ENCODE measurements at places on chromosomes 2 and 18. TPM values are rescaled to one million over a fixed set of nuclear protein-coding genes. Genes with fewer than 3 reads are reported as not detected.

DNA sequence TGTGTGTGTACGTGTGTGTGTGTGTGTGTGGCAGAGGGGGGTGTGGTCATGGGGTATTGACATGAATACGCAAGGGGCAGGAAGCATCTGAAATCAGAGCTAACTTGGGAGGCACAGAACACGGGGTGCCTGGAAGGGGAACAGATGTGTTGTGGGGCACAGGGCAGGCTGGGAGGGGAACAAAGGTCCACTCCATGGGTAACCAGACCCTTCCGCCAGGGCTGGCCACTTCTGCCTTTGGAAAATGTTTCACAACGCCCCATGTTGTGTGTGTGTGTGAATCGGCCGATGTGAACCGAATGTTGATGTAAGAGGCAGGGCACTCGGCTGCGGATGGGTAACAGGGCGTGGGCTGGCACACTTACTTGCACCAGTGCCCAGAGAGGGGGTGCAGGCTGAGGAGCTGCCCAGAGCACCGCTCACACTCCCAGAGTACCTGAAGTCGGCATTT lies at the start of gene SLC11A1:
Gene SLC11A1 (plus strand): TSS at position 358 of the 451 bp plus-strand sequence. CDS start 96 bp downstream, outside the sequence.
- no peak for DNase-seq

The CPO gene
- not detected for total RNA-seq

- no peak for DNase-seq
These were observed 40.4 kb downstream of the PLEKHM3 start for GRCh38 chr2:207984765-207985480.

GRCh38 chr2:170715062-170715931 lies at the start of gene SP5:
SP5 (plus strand) TSS chr2:170715337; CDS start chr2:170715513, 176 bp downstream.
- peak; percentile 28 for DNase-seq

- DNase-seq, result no peak
These were observed 837.4 kb downstream of the LRRTM4 start for GRCh38 chr2:76684756-76685155.

- no peak for DNase-seq
These were observed 36.7 kb downstream of the THNSL2 start for GRCh38 chr2:88206665-88207347.

The ECEL1 gene
- not detected for total RNA-seq

GRCh38 chr2:64975232-64975821 lies 13.9 kb upstream of the SLC1A4 start:
- DNase-seq, result no peak

DNA sequence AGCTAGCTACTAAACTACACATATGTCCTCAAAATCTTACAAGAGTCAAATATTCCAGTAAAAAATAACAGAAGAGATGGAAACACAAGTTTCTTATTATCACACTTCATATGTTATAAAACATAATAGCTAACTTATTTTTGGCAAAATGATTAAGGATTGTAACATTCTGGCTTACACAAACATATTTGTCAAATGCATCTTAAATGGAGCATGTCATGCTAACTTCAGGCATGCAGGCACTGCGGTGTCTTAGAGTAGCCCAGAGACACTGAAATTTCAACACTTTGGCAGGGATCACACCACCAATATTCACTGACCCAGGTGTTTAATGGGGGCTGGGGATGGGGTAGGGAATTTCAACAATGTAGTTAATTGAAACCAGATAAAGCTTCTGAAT lies 51.6 kb downstream of the LDAH start:
- DNase-seq, result no peak

DNA sequence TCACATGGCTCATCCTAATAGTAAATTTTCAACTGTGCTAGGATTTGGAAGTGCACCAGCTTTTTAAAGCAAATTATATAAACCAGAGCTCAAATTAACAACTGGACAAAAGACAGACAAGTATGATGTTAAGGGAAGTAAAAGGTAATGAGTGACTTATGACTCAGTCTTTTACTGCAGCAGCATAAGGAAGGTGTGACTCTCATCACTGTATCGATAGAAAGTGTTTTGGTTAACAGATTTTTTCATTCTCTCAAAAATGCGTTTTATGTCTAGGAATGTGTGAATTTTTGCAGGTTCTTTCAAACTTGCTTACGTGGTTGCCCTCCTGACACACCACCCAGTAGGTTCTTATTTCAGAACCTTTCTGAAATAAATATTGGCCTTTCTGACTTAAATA lies 244.2 kb upstream of the BOD1L2 start:
- DNase-seq, result no peak

GRCh38 chr2:138515092-138515491 lies 13.5 kb downstream of the SPOPL start:
- no peak for DNase-seq

The ANKRD30BL gene
- total RNA-seq, result not detected

The DSC1 gene
- total RNA-seq, result 0.06 TPM

DNA sequence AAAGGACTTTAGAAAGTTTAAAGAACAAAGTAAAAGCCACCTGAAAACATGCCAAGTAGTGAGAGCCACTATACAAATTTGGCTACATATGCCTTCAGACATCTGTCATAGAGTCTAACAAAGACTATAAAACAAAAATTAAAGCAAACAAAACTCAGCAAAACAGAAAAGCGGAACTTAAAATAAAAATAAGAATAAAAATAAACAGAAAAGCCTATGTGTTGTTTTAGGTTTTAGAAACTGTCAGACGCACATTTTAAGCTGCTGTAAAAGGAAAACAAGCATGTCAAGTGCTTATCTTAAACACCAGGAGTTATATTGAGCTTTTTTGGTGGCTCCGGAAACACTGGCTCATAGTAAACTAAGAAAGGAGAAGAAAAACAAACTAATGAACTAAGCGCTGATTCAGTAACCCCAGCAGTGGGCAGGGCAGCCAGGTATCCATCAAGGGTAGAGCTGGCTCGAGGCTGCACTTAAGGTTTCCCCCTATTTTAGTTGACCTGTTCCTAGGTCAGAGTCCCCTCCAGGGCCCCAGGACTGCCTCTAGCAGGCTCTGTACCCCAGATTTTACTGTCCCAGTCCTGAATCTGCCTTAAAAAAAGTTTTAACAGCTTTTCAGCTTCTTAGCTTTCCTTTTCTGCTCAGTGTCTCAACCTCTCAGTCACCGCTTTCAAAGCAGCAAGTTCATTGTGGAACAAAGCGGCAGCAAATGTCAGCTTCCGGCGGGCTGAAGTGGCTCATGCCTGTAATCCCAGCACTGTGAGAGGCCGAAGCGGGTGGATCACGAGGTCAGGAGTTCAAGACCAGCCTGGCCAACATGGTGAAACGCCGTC lies 15.4 kb upstream of the RMC1 start:
- DNase-seq, result peak; percentile 73

GRCh38 chr2:128538396-128538795 lies 219.7 kb upstream of the HS6ST1 start:
- DNase-seq, result no peak

The IGFBP2 gene
- 0.14 TPM for total RNA-seq

The LOXHD1 gene
- total RNA-seq, result 0.10 TPM

DNA sequence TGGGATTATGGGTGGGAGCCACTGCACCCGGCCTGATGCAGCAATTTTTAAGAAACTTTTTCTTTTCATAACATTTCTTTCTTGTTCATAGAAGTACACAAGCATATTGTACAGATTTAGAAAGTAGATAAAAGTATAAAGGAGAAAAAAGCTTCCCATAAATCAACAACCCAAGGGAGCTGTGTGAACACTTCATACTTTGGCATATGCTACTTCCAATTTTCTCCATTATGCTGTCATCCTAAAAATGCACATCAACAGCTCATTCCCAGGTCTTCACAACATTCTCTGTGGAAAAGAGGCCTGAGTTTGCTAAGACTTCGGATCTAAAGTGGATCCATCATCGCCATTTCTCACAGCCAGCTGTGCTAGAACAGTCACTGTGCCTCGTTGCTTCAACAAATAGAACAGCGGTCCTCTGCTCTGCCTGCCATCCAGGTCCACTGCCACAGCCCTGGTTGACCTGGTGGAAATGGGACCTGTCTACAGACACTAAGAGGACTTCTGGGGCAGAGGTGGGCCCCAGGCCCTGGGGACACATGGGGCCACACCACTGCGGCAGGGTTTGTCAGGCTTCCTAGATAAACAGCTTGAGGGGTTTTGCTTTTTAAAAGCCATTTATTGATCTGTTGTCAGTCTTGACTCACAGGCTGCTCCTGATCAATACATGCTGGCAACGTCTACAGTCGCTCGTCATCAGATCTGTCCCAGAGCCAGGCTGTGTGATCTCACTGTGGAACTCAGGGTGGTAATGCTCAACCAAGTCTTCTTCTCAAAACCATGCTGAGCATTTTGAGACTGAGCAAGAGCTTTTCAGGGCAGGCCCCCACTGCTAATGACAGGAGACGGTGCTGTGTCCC lies 72.7 kb upstream of the MGAT4A start:
- no peak for DNase-seq

DNA sequence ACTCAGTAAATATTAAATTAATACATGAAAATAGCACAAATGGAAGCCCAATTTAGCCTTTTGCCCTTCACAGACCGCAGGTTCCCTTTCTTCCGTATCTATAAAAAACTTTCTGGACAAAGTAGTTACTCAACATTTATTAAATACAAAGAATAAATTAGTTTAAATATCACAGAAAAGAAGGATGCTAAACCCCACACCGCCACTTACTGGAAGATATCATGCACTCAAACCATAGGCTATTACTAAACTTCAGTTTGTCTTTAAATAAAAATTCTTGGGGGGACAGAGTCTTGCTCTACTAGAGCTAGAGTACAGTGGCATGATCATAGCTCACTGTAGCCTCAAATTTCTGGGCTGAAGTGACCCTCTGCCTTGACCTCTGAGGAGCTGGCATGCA lies 120.7 kb upstream of the FHL2 start:
- no peak for DNase-seq

GRCh38 chr2:98870516-98871158 lies 65.4 kb downstream of the CRACDL start:
- DNase-seq, result no peak

- no peak for DNase-seq
These were observed 678.4 kb upstream of the ZNF804A start for GRCh38 chr2:183919926-183920325.

- no peak for DNase-seq
These were observed 126.5 kb downstream of the ZNF407 start for GRCh38 chr18:74724186-74724585.

The AMER3 gene
- total RNA-seq, result not detected

DNA sequence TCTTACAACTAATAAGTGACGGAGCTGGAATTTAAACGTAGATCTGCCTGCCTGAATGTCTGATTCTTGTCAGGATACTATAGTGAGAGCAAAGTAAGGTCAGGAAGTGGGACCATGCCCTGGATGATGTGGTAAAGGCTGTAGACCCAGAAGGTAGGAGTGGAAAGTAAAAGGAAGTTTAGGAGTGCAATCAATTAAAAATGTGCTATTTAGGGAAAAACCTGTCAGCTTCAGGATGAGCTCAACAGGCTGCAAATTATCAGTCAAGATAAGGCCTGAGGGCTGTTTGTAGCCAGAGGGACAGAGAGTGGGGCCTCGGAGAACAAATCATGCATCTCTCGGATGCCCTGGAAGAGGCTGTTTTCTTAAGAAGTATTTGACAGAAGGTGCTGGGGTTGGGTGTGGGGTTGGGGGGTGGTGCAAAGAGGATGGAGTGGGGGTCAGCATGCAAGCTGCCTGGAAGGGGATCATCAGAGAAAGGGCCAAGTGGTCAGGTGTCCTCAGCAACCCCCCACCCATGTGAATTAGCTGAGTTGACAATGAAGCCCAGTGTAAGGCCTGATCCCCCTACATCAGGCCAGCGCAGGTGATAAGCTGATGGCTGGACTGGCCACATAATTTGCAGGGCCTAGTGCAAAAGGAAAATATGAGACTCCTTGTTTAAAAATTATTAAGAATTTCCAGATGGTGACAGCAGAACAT lies 53.2 kb upstream of the MAPRE3 start:
- DNase-seq, result no peak

The CLEC4F gene
- total RNA-seq, result 3.7 TPM

- DNase-seq, result no peak
These were observed 265.3 kb upstream of the STON1 start for GRCh38 chr2:48264627-48265026.

- no peak for DNase-seq
These were observed 258.3 kb downstream of the SS18 start for GRCh38 chr18:25832001-25832604.

DNA sequence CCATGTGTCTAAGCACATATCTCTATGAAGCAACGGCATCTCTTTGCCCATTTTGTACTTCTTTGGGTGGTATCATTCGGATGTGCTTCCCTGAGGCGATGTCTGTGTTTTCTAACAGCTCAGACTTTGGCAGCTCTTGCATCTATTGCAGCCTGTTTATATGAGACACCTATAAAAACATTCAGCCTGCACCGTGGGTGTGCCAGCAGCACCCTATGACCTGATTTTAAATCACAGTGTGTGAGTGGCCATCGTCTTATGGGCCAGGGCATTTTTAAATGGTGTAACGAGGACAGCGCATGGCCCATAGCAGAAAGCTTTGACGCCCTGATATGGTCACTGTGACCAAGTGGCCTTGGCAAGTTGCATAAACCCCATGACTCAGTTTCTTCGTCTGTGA lies 12.9 kb downstream of the NPAS2 start:
- no peak for DNase-seq

DNA sequence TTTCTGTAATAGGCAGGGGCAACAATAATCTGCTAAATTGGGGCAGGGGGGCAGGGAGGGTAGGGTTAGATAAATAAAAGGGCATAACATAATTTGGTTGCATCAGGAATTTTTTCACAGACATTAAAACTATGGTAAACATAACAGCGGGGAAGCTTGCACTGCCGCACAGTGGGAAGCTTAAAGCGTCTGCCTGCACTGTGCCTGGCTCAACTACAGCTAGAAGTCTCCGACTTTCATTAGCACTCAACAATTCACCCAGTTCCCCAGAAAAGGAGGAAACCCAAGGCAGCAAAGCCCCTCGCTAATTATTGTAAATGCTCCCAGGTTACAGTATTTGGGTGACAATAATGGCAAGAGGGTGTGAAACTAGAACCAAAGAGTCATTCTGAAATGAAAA lies 562.9 kb downstream of the ARHGAP15 start:
- no peak for DNase-seq

DNA sequence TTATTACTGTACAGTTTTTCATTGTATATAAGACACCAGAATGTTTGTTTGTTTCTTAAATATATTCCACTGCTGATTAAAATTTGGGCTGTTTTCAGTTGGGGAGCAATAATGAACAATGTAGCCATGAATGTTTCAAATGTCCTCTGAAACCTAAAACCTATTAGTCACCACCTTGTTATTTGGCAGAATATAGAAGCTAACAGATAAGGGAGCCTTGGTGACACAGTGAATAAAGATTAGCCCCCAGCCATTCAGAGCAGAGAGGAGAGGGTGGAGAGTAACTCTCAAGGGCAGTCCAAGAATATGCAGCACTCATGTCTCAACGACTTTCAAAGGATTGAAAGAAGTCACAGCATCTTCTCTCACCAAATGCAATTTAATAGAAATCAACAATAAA lies 43.1 kb upstream of the ATP8B1 start:
- DNase-seq, result no peak

DNA sequence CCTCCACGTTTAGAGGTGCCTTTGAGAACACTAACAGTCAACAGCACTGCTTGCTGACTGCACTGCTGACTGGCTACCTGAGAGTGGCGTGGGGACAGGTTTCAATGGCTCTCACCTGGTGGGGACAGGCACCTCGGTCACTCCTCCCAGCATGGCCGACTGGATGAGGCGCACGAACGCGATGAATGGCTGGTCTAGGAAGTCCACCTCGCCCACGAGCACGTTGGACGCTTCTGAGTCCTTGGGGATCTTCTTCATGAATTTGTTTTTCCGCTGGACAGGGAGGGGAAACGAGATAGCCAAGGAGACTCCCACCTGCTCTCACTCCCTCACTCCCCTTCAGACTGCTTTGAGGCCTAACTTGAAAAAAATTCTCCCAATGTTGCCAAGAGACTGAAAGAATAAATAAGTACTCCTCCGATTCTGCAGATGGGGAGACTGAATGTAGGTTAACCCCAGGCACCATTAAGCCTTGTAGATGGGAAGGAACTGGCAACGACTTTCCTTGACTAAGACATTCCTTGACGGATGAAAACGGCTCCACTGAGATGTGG lies 57.3 kb downstream of the MTHFD2 start:
- DNase-seq, result no peak
